Endodermal cell (in vitro differentiated cells): ENCODE measurements at places on chromosomes 12 and 14. TPM values are rescaled to one million over a fixed set of nuclear protein-coding genes. Genes with fewer than 3 reads are reported as not detected.

PLXNC1 gene
- total RNA-seq = 1.2 and 1.6 TPM in 2 replicates

DNA sequence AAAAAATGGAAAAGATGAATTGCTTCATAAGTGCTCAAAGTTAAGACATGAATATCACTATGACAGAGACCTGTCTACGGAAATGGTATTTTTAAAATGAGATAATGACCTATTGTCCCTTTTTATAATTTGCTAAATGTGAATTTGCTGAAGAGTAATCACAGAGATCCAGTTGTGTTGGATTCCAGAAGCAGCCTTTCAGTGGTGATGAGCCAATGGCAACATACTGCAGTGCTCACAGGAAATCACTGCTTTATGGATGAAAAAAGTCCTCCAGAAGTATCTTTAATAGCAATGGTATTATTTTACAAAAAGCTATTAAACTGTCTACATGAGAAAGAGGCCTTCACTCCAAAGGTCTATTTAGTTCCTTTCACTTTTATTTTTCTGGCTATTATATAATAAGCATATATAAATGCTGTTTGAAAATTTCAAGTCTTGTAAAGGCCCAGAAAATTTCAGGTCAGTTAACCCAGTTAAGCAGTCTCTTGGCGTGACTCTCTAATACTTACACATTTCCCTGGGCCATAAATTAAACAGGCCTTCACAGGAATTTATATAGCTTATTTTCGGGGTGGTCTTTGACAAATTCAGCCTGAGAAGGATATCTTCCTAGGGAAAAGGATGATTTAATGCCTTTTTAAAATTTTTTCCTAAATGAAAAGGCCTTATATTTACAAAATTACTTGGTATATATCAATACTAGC is 55.4 kb downstream of the KCNJ8 start:
- no peak overlapping the region for H3K4me3 ChIP-seq
- H3K4me1 ChIP-seq = no peaks in the 10 kb centered on the region
- no peaks in the 10 kb centered on the region for H3K27me3 ChIP-seq
- no peaks in the 10 kb centered on the region for H3K36me3 ChIP-seq

DNA sequence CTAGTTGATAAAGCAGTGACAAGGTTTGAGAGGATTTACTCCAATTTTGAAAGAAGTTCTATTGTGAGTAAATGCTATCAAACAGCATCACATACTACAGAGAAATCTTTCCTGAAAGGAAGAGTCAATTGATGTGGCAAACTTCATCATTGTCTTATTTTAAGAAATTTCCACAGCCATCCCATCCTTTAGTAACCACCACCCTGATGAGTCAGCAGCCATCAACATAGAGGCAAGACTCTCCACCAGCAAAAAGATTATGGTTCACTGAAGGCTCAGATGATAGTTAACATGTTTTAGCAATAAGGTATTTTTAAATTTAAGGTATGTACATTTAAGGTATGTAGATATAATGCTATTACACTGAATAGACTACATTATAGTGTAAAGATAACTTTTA is 122.1 kb upstream of the ARHGAP5 start:
- H3K4me1 ChIP-seq = peaks cover 9% of the 10 kb centered on the region
- H3K36me3 ChIP-seq = no peaks in the 10 kb centered on the region
- DNase-seq = no peak
- H3K4me3 ChIP-seq = no peak overlapping the region
- no peaks in the 10 kb centered on the region for H3K27me3 ChIP-seq
- no peak overlapping the region for H3K27ac ChIP-seq

DNA sequence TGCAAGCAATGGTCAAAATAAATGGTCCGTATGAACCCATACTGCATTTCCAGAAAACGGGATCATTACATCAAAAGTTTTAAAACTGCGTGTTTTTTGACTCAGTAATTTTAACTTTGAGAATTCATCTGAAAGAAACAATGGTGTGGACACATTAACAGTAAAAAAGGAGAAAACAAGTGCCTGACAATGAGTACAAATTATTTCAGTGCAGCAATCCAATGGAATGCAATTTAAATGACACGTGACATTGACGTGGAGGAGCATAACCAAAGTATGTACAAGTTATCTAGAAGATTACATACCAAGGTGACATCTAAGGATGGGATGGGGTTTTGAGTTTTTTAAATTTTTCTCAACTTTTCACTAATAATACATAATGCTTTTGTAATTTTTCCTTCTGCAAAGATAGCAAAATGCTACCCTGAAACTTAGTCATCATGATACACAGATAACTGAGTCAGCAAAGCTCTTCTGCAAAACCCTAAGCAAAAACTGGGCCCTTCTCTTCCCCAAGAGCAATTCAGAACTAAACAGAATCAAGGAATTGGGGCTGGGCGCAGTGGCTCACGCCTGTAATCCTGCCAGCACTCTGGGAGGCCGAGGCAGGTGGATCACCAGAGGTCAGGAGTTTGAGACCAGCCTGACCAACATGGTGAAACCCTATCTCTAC is 20.4 kb downstream of the HNRNPC start:
- no peak overlapping the region for H3K4me3 ChIP-seq
- H3K36me3 ChIP-seq = peaks cover 98% of the 10 kb centered on the region
- DNase-seq = no peak
- H3K4me1 ChIP-seq = no peaks in the 10 kb centered on the region

DNA sequence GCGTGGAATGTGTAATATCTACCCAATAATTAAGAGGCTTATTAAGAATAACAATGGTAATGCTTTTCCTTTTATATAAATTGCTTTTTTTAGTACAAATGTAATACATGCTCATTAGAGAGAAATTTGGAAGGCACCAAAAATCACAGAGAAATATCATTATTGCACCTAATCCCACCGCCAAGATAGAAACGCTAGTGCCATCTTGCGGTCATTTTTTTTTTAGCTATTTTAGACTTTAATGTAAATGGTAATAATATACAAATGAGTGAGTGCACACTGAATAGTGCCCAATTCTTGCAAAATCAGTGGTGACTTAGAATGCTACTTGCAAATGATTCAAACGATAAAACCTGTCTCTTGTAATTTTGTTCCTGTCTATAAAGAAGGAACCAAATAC is 576.8 kb upstream of the TMEM132C start:
- no peak overlapping the region for H3K4me3 ChIP-seq
- no peak for DNase-seq

GRCh38 chr12:95547522-95548055 is 3.7 kb downstream of the USP44 start:
- peak; percentile 82 for DNase-seq
- no peaks in the 10 kb centered on the region for H3K36me3 ChIP-seq
- H3K27ac ChIP-seq = no peak overlapping the region

- DNase-seq = no peak
- peak overlapping the region; percentile 27 for H3K4me3 ChIP-seq
- no peaks in the 10 kb centered on the region for H3K4me1 ChIP-seq
- no peaks in the 10 kb centered on the region for H3K27me3 ChIP-seq
- H3K27ac ChIP-seq = no peak overlapping the region
These were observed 189.3 kb downstream of the DACT1 start for GRCh38 chr14:58826845-58827686.

SLC17A8 gene
- 0.23 to 0.35 TPM in 2 of 3 replicates, not detected in the other for total RNA-seq

DNA sequence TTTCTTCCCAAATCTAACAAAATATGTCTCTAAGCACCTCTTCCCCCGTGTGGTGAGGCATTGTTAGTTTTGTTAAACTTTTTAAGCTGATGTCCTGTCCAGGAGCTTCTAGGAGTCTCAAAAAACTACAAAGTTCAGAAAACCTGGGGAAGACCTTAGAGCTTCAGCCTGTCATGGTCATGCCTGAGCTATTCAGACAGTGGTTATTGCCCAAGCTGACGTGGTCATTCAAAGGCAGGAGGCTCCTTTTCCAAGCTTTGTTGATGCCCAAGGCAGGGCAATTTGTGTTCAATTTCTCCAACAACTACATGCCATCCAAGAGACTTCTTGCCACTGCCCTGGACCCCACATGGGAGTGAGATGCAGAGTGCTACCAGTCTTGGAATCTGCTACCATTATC is 5.8 kb upstream of the LYZ start:
- DNase-seq = no peak
- no peaks in the 10 kb centered on the region for H3K36me3 ChIP-seq
- no peaks in the 10 kb centered on the region for H3K27me3 ChIP-seq
- H3K27ac ChIP-seq = no peak overlapping the region

KRT6C gene
- total RNA-seq = not detected in 3 replicates

DNA sequence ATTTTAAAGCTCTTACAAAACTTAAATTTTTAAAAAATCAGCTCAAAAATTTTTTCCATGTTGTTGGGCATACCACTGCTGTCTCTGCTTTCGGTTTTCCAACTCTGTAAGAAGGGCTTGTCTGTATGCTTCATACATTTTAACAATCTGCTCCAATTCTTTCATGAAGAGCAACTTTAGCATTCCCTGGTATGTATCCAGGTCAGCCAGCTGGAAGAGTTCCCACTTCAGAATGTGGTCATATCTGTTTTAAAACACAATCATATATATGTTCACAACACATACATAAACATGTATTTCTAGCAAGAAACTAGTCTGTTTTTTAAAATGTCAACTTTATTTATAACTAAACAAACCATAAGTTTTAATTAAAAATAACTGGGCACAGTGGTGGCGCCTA is 33.0 kb downstream of the SAV1 start:
- H3K4me1 ChIP-seq = no peaks in the 10 kb centered on the region
- no peak overlapping the region for H3K4me3 ChIP-seq
- H3K27ac ChIP-seq = no peak overlapping the region
- no peak for DNase-seq

DNA sequence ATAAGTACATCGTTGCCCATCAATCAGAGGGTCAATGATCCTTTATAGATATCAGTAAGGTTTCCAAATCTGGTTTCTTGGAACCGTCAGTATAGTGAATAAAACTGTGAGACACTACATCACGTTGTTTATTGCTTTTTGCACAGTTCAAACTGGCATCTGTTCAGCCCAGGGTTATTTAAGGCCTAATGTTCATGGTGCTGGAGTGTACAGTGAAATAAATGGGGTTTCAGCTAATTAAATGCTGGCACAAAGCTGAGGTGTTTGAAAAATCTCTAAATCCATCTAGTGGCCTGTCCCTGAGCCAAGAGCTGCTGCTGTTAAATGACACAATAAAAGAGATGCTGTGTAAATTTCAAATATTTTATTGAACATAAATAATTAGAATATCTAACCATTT is 69.9 kb downstream of the RPS29 start:
- H3K27ac ChIP-seq = no peak overlapping the region
- H3K27me3 ChIP-seq = no peaks in the 10 kb centered on the region
- no peak for DNase-seq

DNA sequence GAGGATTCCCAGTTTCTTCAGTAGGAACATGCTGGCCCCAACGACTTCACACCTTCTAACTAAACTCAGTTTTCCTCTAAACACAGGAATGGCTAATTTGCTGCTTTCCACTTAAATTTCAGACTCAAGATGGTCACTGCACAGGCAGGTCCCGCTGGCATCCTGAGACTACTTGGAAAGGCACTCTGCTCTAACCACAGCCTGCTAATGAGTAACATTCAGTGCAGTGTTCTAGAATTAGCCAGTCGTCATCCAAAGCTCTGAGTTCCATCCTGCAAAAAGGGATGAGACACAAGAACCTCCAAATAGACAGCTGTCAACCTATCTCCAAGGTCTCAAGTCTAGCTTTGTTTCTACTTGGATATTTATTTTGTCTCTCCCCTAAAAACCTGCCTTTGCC is 6.0 kb downstream of the CCDC92 start:
- no peaks in the 10 kb centered on the region for H3K4me1 ChIP-seq
- H3K36me3 ChIP-seq = peaks cover 27% of the 10 kb centered on the region
- DNase-seq = no peak

DHRS2 gene
- 0.50 and 0.66 TPM in 2 replicates for total RNA-seq

GRCh38 chr14:58794993-58795762 is 157.4 kb downstream of the DACT1 start:
- H3K4me1 ChIP-seq = no peaks in the 10 kb centered on the region
- no peak overlapping the region for H3K27ac ChIP-seq
- no peaks in the 10 kb centered on the region for H3K36me3 ChIP-seq
- no peak overlapping the region for H3K4me3 ChIP-seq
- H3K27me3 ChIP-seq = no peaks in the 10 kb centered on the region

FAR2 gene
- 96.5 and 96.7 TPM in 2 replicates for total RNA-seq
